ENCODE measurements at places on chromosomes 12 and 14. TPM values are rescaled to one million over a fixed set of nuclear protein-coding genes. Genes with fewer than 3 reads are reported as not detected.

- no peak for DNase-seq
Measured at GRCh38 chr12:95996034-95996658, at the start of gene HAL. HAL (minus strand) TSS chr12:95996344; CDS start chr12:95995910, 434 bp downstream.

- DNase-seq = no peak
Measured at GRCh38 chr14:101124815-101125214, 221.3 kb upstream of the RTL1 start.

DNA sequence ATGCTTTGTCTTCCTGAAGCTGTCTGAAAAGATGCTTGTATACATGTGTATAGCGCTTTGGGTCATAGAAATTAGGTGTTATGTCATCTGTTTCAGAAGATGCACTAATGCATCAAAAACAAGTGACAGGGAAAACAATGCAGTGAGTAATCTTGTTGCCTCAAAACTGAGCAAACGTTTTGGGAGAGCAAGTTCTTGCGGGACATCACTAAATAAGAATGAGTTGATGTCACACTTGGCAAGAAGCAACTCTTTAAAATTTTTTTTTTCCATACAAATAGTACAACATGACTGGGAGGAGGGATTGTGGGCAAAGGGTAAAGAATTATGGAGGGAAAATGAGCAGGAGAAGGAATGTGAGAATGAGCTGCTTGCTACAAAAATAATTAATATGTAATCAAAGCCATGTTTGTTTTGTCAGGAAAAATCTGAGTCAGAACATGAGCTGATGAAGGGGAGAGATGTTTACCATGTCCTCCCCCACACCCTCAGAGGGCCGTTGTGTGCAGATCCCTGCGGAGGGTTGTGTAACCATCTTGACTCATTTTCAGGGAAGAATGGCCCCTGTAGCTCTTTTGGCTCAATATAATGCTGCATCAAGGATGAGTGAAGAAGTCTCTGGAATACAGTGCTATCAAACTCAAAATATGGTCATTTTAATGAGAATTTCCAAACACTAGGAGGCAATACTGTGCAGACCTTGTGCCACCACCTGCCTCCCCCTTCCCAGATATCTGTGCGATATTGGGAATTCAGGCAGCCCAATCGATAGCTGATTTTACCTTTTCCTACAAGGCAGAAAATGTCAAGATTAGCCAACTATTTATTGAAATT is 41.4 kb downstream of the BORCS5 start:
- DNase-seq = peak; percentile 96

DNA sequence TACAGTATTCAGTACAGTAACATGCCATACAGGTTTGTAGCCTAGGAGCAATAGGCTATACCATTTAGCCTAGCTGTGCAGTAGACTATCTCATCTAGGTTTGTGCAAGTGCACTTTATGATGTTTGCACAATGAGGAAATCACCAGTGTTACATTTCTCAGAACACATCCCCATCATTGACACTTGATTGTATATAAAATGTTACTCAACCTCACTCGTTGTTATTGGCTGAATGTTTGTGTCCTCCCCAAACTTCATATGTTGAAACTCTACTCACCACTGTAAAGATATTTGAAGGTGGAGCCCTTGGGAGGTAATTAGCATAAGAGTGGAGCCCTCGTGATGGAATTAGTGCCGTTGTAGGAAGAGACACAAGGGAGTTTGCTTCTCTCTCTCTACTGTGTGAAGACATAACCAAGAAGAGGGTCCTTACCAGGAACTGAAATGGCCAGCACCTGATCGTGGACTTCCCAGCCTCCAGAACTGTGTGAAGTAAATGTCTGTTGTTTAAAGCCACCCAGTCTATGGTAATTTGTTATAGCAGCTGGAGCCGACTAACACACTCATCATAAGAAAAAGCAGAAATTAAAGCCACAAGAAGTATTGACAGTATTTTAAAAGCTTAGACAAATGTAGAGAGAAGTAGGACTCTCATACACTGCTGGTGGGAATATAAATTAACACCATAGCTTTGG is 3.2 kb upstream of the MED13L start:
- DNase-seq = no peak

GRCh38 chr12:18439541-18439940 is 178.2 kb downstream of the PIK3C2G start:
- no peak for DNase-seq

KRT7 gene
- polyA plus RNA-seq = 659 TPM

GRCh38 chr14:93206793-93207467 is at the start of the genes GON7 and UBR7:
GON7 (minus strand) TSS chr14:93207065; CDS start chr14:93207037, 28 bp downstream.
UBR7 (plus strand) TSS chr14:93207256; CDS start chr14:93207292, 36 bp downstream.
- DNase-seq = peak; percentile 86

RBP5 gene
- not detected for polyA plus RNA-seq

GRCh38 chr14:71730471-71730870 is 201.8 kb upstream of the RGS6 start:
- DNase-seq = no peak

DNA sequence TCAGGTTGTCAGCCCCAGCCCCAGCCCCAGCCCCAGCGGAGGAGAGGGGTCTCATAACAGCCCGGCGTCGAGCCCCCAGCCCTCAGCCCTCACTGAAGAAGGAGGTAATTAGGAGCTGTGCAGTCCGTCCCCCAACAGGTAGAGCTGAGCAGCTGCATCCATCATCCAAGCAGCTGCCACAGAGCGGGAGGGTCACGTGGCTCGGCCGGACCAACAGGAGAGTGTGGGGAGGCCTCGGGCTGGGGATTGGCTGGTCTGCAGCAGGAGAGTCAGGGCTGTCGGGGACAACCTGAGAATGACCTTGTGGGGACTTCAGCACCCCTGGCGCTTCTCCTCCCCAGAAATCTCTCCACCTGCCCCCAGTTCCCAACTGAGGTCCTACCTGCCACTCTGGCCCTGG is 29.6 kb downstream of the SMUG1 start:
- DNase-seq = no peak

GRCh38 chr12:101040936-101041335 is 169.1 kb downstream of the SLC5A8 start:
- DNase-seq = no peak

MANSC4 gene
- polyA plus RNA-seq = not detected

GRCh38 chr12:119446459-119446858 is 111.9 kb downstream of the CCDC60 start:
- no peak for DNase-seq

GRCh38 chr12:53575502-53576249 is 50.5 kb downstream of the ATF7 start:
- no peak for DNase-seq

PMCH gene
- polyA plus RNA-seq = not detected

DNA sequence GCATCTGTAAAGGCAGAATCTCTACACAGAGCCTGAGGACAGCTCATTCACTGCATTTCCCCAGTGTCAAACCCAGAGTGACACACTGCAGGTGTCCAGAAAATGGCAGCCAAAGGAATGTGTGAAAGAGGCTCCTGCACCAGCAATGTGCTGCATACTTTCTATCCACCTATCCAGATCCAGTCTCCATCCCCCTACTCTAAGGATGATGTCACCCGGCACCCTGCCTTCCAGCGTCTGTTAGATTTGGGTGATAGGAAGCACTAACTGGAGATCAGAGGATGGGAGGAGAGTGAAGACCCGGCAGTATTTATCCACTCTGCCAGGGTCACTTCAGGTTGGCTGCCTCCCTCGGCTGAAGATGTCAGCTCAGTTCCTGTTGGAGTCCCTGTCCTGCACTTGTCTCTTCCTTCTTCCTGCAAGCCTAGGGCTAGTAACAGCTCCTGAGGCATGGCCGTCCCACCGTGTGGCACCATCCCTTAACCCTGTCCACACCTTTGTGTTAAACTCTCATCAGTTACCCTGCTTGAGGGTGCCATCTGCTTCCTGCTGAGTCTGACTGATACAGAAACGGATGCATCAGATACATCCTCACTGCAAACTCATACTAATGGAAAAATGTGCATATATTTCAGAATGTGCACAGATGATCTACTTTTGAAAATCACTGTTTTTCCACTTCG is 13.0 kb upstream of the GPR68 start:
- no peak for DNase-seq

CTDSP2 gene
- 229 TPM for polyA plus RNA-seq

LMNTD1 gene
- 0.76 TPM for polyA plus RNA-seq

COQ10A gene
- 14.1 TPM for polyA plus RNA-seq

DNA sequence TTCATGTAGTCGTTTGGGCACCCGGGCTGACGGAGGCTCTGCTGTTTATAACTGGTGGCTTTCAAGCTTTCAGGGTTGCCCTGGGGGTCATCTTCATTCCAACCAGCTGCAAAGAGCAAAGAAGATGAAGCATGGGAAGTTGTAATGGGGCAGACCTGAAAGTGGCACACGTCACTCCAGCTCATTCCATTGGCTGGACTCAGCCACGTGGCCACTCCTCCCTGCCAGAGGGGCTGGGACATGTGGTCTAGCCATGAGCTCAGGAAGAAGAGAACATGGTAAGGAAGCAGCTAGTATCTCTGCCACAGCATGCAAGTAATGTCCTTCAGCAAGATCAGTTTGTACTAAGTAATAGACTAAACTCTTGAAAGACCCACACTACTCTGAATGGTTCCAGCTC is 51.7 kb upstream of the FERMT2 start:
- no peak for DNase-seq

- DNase-seq = no peak
Measured at GRCh38 chr12:26283046-26283445, 87.7 kb downstream of the SSPN start.

- DNase-seq = no peak
Measured at GRCh38 chr12:88113871-88114270, 28.0 kb downstream of the CEP290 start.

- DNase-seq = no peak
Measured at GRCh38 chr12:57755194-57755453, 221 bp downstream of the MARCHF9 start.

GRCh38 chr12:13735734-13736133 is 245.7 kb downstream of the GRIN2B start:
- DNase-seq = no peak

- no peak for DNase-seq
Measured at GRCh38 chr12:71214511-71215285, 56.9 kb upstream of the TSPAN8 start.

All from BJ (cell line).